ENCODE measurements at places on chromosomes 16 and 17.

- no peak for DNase-seq
These were observed 25.9 kb downstream of the ZNF469 start for GRCh38 chr16:88408561-88409142.

DNA sequence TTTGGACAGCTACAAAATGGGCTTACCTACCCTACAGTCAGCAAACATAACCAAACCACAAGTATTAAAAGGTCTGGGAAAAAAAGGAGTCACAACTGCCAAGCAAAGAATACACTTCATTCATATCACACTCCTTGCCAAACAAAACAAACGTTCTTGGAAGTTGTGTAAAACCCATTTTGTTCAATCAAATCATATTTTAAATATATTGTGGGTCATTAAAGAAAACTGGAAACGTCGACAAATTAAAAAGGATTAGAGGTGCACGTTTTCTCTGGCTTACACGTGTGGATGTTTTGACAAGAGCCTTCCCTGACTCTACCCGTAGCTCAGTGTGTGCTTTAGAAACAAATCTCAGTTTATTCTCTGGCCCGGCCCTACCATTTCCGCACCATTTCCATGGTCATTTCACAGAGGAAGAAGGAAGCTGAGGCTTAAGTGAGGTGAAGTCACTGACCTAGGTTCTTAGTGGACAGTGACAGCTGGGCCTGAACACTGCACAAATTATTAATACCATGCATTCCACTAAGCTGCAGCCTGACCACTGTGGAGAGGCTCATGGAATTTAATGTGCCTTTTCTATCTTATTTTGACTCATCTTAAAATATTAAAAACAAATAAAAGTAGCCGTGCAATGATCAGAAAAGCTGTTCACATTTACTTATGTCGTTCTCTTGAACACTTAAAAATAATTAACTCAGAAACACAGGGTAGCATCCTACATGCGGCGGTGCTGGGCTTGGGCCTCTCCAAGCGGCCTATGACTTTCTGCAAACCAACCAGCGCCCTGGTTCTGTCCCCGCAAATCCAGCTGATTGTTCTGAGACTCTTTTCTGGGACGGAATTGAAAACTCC lies 968 bp downstream of the CEP112 start:
- DNase-seq: no peak

DNA sequence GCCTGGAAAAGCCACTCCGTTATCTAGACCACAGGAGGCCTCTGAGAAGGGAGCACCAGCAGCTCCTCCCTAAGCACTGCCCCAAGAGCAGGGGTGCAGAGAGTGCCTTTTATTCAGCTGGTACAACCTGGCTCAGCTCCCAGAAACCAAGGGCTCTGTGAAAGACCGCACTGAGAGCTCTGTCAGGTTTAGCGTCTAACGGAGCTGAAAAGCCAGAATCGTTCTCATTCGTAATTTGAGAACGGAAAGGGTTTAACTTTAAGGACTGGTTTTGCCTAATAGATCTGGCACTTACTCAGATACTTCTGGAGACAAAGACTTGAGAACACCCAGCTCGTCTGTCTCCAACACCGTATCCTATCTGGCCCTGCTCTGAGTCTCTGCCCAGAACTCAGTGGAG lies 13.5 kb downstream of the MPG start:
- no peak for DNase-seq

DNA sequence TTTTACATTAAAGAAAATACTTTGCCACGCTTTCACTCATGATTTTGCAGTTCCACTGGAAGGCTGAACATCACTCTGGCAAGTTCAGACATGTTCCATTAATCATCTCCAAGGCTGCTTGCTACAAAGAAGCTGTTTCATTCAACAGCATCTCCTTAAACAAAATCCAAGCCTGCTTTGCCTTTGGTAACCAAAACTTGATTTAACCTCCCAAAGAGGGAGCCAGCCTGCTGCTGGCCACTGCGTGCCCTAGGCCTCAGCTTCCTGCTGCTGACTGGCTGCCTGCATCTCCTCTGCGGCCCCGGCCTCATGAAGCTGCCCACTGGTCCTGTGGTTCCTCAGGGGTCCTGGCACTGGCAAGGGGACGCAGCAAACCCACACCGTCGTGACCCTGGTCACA lies 31.8 kb downstream of the ANKRD11 start:
- DNase-seq: no peak

- DNase-seq: no peak
These were observed 82.9 kb downstream of the LMF1 start for GRCh38 chr16:887846-888245.

DNA sequence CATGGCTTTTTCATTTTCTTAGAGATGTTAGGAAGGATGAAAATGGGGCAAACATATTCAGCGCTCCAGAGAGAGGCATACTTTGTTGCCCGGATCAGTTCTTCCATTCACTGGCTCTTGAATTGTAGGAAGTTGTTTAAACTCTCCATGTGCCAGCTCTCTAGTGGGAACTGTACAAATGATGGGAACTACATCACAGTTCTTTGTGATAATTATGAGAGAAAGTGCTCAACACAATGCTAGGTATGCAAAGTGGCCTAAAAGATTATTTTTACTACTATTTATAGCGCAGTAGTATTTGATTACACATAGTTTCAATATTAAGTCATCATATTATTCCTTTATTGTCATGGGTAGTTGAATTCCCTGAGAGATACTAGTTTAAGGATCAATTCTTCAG lies 268.5 kb downstream of the RBFOX1 start:
- DNase-seq: no peak

- peak; percentile 41 for DNase-seq
These were observed 38.2 kb downstream of the KSR1 start for GRCh38 chr17:27494192-27495091.

- no peak for DNase-seq
These were observed 16.6 kb upstream of the MLYCD start for GRCh38 chr16:83882163-83882885.

DNA sequence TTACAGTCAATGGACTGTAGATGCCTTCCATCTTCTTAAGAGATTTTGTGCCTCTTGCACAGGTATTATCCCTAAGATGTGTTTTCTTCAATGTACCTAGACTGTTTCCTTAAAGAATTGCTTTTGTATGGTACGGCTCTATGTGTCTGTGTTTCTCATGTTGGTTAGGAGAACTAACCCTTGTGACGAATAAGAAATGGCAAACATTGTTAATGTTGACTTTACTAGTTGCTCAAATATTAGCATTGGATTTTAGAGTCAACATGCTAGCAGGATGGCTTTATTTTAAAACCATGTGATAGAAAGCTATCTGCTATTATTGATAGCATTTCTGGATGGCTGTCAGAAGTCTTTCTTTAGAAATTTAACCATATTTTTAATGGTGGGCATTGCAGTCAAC lies 34.5 kb downstream of the WWOX start:
- no peak for DNase-seq

DNA sequence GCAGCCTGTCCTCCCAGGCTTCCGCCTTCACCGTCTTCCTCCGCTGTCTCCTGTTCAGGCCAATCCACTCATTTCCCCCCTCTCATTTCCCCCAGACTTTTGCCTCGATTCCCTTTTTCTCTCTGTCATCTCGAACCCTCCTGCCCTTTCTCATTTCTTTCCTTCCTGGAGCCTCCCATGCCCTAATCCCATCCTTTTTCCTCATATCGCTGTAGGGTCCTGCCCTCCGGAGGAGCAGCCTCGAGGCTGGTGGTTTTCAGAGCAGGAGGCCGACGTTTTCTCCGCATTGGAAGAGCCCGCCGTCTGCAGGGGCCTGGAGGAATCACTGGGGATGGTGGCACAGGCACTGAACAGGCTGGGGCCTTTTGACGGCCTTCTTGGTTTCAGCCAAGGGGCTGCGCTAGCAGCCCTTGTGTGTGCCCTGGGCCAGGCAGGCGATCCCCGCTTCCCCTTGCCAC lies 597 bp downstream of the OVCA2 start:
- peak; percentile 10 for DNase-seq

- no peak for DNase-seq
These were observed 16.4 kb downstream of the USP36 start for GRCh38 chr17:78824240-78824639.

- no peak for DNase-seq
These were observed 5.9 kb upstream of the LYZL6 start for GRCh38 chr17:35949401-35949800.

DNA sequence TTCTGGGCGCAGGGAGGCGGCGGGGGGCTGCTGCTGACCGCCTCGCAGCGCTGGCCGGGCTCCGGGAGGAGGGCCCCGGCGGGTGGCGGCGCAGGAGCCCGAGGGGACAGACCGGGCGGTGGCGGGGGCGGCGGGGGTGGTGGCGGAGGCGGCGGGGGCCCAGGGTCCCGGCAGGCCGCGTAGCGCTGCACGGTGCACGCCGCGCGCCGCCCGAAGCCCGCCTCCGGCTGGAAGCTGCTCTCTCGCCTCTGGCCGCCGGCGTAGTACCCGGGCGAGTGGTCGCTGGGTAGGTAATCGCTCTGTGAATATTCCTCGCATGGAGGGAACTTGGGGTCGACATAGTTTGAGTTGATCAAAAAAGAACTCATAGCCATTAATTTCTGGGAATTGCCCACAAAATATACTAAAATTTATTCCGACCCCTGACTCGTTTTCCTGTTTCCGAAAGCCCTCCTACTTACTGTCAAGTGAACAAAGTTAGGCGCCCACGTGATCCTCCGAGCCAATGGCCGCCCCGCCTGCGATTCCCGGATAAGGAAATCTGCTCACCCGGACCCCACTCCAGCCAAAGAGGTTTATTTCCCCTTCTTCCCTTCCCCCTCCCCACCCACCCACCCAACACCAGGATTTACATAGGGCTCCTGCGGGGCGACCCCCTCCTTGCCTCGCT lies at the start of gene HOXB4:
HOXB4 (minus strand) TSS at position 405 of the 670 bp plus-strand sequence; CDS start at position 374, 31 bp downstream.
- peak; percentile 65 for DNase-seq

DNA sequence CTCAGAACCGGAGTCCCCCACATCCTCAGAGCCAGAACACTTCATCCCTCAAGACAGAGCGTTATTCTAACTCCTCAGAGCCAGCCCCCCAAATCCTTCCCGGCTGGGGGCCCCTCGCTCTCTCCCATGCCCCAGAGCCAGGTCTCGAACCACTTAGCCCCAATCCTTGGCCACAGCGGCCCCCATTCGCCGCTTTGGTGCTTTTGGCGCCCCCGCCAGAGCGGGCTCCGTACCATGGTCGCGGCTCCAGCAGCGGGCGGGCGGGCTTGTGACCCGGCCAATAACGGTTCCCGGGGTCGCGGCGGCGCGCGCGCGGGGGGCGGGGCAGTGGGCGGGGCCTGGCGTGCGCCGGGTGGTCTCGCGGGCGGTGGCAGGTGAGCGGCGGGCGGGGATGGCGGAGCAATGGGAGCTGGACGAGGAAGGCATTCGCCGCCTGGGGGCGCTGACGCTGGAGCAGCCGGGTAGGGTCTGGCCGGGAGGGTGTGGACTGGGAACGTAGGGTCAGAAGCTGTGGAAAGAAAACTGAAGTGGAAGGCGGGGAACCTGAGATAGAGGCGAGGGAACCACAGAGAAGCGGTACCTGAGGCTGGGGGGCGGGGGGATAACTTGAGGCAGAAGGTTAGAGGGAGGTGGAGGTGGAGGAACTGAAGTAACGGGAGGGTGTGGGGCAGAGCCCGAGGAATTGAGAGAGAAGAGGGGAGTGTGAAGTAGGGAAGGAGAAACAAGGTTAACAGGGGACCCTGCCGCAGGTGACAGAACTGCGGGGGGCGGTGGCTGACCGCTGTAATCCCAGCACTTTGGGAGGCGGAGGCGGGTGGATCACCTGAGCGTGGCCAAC lies at the start of the genes KCTD19 and LRRC36:
KCTD19 (minus strand) TSS at position 270 of the 838 bp plus-strand sequence; CDS start at position 236, 34 bp downstream.
LRRC36 (plus strand) TSS at position 344 of the 838 bp plus-strand sequence; CDS start at position 392, 48 bp downstream.
- peak; percentile 63 for DNase-seq

DNA sequence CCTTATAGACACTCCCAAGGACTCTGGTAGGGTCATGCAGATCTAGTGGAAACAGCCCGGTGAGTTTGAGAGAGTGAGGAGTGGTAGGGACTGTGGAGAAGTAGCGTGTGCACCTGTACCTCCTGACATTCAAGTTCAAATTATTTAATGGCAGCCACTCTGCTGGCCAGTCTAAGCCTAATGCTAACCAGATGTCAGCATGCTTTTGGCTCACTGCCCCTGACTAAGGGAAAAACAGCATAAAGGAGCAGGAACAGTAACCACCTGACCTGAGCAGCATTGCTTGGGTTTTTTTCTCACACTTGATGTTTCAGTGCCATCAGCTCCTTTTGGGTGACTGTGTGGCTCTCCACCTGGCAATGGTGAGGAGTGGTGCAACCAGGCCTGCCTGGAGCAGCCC lies 23.8 kb upstream of the SLC12A3 start:
- no peak for DNase-seq

- DNase-seq: no peak
These were observed 16.4 kb downstream of the SLC5A10 start for GRCh38 chr17:18968345-18968744.

- no peak for DNase-seq
These were observed 630 bp downstream of the ESRP2 start for GRCh38 chr16:68235108-68235886.

- DNase-seq: no peak
These were observed 47.8 kb upstream of the BAHCC1 start for GRCh38 chr17:81347437-81347836.

- DNase-seq: no peak
These were observed 5.7 kb upstream of the KRT13 start for GRCh38 chr17:41511116-41511515.

DNA sequence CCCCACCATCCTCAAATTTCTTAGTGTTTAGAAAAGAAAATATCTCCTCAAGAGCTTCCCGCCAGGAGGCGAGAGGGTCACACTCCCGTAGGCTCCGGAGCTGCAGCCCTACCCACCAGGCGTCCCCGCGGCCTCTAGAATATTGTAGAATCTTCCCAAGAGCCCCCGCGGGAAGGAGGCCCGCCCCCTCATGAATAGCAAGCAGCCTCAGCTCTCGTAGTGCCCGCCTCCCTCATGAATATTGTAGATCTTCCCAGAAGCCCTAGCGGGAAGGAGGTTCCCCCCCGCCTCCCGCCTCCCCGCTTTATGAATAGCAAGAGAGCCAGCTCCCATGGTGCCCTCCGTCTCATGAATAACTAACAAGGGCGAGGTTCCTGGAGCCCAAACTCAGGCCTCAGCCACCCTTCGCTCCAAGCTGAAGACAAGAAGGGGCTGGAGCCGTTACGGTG lies at the start of gene FBXO47:
FBXO47 (minus strand) TSS at position 114 of the 449 bp plus-strand sequence. CDS start 4,378 bp downstream, outside the sequence.
- peak; percentile 96 for DNase-seq

DNA sequence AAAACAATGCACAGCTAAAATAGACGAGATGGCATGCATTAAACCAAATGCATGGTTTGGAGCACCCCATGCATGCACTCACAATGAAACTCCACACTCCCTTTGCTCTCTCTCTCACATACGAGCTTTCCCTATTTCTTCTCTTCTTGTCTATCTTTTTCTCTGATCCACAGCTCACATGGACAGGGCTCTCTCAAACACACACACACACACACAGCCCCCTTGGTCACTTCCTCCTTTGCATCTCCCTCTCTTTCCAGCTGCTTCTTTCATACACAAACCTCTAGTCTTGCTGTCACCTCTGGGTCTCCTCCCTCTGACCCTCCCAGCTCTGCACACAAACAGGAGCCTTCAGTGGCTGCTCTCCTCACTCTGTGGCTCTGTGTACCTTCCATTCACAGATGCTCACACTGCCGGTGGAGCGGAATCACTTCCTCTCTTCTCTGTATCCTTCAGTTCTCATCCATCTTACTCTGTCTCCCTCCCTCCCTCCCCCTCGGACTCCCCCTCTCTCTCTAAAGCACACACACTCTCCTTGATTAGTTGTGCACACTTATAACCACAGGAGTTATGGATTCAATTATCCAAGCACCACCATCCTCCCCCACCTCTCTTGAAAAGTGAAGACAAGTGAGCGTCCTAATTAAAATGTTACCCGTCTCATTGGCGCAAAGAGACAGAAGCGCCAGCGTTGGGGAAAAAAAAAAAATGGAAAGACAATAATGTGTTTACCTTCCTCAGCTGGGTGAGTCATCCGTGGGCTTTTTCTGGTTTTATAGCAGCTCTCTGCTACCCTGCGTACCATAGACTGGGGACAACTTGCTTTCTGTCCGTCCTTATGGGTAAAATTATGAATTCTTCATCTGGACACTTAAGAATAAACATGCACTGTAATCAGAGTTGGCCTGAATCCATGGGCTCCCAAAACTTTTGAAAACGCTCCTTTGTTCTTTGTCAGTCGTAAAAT lies 90.8 kb downstream of the SHISA6 start:
- no peak for DNase-seq

All from NCI-H2227 treated with DMSO at 0.1 percent for 48 hours (cell line).